ENCODE measurements at places on chromosomes 7 and 10. TPM values are rescaled to one million over a fixed set of nuclear protein-coding genes. Genes with fewer than 3 reads are reported as not detected.

DNA sequence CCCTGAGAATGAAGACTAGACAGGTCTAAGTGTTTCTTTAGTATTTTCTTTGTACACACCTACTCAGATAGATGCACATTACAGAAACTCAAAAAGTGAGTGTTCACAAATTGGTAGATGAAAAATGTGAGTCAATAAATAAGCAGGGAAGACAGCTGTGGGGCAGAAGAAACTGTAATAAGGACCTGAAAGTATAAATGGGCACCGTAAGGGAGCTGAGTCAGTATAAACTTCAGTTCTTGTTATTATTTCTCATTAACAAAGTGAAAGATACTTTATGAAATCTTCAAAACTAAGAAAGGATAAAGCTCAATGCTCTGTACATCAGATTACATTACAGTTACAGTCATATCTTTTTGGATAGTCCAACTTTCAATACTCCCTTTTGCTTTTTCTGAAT lies 2.5 kb downstream of the MTPN start:
- no peak for DNase-seq

GRCh38 chr10:77784856-77785255 lies 141.7 kb downstream of the DLG5 start:
- DNase-seq = no peak

DNA sequence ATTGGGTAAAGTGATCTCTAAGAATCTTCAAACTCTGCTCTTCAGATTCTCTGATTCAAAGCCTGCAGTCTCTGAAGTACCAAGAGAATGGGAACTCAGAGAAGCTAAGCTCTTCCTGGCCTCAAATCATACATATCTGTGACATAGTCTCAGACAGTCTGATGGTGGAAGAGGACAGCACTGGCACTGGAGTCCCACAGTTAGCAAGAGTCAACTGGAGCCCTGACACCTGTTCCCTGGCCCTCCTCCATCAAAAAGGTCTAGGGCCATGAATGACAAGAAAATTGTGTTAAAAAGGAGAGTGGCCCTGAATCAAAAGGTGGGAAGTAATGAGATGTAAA lies 37.7 kb downstream of the PRSS2 start:
- DNase-seq = no peak

DNA sequence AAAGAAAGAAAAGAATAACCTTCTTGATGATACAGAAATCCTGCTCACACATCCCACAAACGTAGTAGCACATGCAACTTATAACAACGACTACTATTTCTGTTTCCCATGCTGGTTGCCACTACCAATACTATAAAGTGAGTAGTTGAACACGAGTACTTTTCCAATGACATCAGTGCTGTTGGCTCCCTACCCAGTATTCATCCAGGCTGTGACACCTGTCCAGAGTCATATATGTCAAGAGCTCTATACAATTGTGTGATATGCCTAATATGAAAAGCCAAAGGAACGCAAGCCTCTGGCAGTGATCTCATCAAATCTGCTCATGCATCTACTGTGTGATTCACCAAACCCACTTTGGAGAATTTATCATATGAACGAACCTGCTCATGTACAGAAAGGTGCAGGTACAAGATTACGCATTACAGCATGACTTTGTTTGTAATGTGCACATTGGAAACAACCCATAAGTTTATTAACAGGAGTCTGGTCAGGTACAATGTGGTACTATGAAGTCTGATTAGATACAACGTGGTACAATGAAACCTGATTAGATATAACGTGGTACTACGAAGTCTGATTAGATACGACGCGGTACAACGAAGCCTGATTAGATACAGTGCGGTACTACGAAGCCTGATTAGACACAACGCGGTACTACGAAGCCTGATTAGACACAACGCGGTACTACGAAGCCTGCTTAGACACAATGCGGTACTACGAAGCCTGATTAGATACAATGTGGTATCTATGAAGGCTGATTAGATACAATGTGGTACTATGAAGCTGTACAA lies 5.8 kb upstream of the ITIH5 start:
- no peak for DNase-seq

The TSPAN15 gene
- 37.1 TPM for polyA plus RNA-seq

The OR13A1 gene
- not detected for polyA plus RNA-seq

GRCh38 chr7:95578299-95578855 lies 17.9 kb downstream of the PDK4 start:
- no peak for DNase-seq

The UBE2D4 gene
- polyA plus RNA-seq = 20.0 TPM

The CLEC2L gene
- 0.38 TPM for polyA plus RNA-seq

DNA sequence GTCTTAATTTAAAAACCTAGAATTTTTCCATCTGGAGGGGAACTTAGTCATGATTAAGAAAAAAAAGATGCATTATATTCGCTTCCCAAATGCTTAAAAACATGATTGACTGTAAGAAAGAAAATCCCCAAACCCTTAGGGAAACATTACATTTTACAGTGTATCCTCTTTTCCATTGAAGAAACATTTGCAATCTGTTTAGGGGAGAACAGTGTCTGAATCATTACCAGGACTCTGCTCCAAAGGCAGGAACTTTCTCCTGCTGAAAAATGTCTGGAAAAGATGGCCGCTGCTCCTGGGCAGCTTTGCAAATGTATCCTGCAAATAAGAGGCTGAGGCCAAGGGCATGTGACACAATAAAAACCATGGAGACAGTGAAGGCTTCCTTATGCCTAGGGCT lies 173.7 kb downstream of the BUB3 start:
- no peak for DNase-seq

- DNase-seq = no peak
These were observed 31.4 kb downstream of the SVIL start for GRCh38 chr10:29603223-29603896.

GRCh38 chr10:11165591-11166543 lies 148.2 kb downstream of the CELF2 start:
- no peak for DNase-seq

The COL17A1 gene
- polyA plus RNA-seq = 0.61 TPM

DNA sequence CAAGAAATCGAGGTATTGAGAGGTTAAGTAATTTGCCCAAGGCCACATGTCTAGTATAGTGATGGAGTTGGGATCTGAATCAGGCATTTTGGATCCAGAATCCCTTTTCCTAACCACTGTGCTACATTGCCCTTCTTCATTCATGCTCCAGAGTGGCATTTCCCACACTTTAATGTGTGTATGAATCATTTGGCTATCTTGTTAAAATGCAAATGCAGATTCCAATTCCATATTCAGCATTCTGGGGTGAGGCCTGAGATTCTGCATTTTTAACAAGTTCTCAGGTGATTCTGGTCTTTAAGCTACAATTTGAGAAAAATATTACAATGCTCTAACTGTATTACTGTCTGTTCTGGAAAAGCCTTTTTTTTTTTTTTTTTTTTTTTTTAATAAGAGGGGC lies 631.3 kb downstream of the PHTF2 start:
- DNase-seq = no peak

The BRI3 gene
- polyA plus RNA-seq = 105 TPM

The HABP2 gene
- polyA plus RNA-seq = 0.63 TPM

DNA sequence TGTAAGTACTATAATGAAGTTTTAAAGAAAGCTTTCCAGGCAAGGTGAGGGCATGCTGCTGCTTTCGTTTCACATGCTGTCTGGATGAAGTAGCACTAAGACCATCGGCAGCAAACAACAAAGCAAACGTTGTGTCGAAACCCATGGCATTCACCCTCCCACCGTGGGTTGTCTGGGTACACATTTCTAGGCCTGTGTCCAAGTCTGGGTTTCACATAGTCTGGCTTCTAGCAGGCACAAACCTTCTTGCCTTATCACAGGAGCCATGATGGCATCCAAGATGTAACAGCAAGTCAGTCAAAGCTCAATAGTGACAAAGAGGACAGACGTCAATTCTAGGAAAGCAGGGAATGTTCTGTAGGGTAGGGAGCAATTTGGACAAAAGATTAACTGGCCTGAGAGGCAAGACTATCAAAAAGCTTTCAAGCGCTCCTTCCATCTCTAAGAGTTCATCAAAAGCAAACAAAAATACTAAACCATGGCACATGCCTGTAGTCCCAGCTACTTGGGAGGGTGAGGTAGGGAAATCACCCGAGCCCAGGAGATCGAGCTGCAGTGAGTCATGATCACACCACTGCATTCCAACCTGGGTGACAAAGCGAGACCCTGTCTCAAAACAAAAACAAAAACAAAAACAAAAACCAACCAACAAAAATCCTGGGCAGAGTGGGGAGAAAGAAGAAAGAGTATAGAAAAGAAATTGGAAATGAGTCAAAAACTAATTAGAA lies 42.7 kb downstream of the PAXIP1 start:
- no peak for DNase-seq

The FMC1 gene
- polyA plus RNA-seq = 15.0 TPM

GRCh38 chr7:3143869-3144775 lies 100.5 kb upstream of the CARD11 start:
- no peak for DNase-seq

The ITPRID1 gene
- polyA plus RNA-seq = 0.07 TPM

GRCh38 chr10:113520261-113520660 lies 32.6 kb upstream of the HABP2 start:
- no peak for DNase-seq

DNA sequence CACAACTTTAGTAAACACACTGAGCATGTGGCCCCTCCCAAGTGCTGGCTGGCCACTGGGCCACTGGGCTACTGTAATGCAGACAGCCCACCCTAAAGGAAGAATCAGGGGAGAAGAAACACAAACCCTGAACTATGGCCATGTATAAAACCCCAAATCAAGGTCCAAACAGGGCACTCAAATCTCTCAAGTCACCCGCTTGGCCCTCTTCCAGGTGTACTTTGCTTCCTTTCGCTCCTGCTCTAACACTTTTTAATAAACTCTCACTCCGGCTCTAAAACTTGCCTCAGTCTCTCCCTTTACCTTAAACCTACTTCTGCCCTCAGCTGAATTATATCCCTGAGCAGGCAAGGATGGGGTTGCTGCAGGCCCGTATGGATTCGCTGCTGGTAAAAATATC lies 72.6 kb downstream of the TPK1 start:
- DNase-seq = no peak

DNA sequence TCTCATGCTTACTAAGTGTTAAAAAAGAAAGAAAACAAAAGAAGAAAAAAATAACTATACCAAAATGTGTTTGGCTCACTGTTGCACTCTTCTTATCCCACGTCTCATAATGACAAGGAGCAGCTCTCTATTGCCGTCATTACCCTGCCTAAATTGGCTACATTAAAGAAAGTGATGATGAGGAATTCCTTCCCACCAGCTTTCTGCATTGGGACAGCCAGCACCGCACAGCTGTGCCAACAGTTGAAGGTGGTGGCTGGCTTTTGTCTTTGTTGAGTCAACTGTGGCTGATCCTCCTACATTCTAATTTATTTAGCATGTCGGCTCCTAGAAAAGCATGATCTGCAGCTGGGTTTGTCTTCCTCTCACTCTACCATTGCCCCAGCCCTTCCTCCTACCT lies 751.8 kb downstream of the KCNMA1 start:
- no peak for DNase-seq

The FBH1 gene
- polyA plus RNA-seq = 82.8 TPM

The ST8SIA6 gene
- 7.7 TPM for polyA plus RNA-seq

- DNase-seq = no peak
These were observed 47.6 kb downstream of the SMURF1 start for GRCh38 chr7:99096124-99096887.

GRCh38 chr7:122717356-122718089 lies 14.8 kb upstream of the RNF148 start:
- DNase-seq = no peak

GRCh38 chr7:129642871-129643549 lies 31.5 kb downstream of the NRF1 start:
- no peak for DNase-seq

The RINT1 gene
- polyA plus RNA-seq = 28.3 TPM

The CBLL1 gene
- 29.7 TPM for polyA plus RNA-seq

- no peak for DNase-seq
These were observed 33.2 kb upstream of the CUBN start for GRCh38 chr10:17162828-17163227.

The ELFN1 gene
- polyA plus RNA-seq = 2.5 TPM

GRCh38 chr10:132826524-132827422 lies 40.8 kb upstream of the NKX6-2 start:
- peak; percentile 62 for DNase-seq

DNA sequence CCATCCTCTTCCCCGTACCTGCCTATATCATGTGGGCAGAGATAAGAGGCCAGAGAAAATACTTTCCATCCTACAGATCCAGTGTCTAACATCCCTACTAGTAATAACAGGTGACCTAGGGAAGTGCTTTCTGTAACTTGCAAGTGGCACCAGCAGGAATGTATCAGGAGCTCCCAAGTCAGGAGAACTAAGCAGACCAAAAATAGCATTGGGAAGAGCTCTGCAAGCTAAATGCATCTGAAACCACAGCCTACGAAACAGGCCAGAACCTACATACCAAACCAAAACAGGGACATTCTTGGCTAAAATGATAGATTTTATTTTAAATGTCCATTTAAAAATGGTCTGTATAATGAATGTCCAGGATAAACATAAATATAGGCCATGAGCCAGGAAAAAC lies 680.8 kb downstream of the PHTF2 start:
- DNase-seq = no peak

The LIPM gene
- not detected for polyA plus RNA-seq

DNA sequence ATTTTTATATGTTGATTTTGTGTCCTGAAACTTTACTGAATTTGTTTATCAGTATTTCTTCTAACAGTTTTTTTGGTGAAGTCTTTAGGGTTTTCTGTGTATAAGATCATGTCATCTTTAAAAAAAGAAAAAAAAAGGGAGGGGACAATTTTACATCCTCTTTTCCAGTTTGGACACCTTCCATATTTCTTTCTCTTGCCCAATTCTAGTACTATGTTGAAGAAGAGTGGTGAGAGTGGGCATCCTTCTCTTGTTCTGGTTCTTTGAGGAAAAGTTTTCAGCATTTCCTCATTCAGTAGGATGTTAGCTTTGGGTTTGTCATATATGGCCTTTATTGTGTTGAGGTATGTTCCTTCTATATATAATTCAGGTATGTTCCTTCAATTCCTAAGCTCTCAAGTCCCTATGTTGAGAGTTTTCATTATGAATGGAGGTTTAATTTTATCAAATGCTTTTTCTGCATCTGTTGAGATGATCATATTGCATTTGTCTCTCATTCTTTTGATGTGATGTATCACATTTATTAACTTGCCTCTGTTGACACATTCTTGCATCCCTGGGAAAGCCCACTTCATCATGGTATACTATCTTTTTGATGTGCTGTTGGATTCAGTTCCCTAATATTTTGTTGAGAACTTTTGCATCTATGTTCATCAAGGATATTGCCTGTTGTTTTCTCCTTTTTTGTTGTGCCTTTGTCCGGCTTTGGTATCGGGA lies 12.1 kb downstream of the TAS2R40 start:
- DNase-seq = no peak

The GALNT11 gene
- 59.3 TPM for polyA plus RNA-seq

GRCh38 chr10:118698421-118698820 lies 56.3 kb downstream of the CACUL1 start:
- no peak for DNase-seq

- no peak for DNase-seq
These were observed 77.1 kb downstream of the MPLKIP start for GRCh38 chr7:40057292-40057691.

Measured in left lung (tissue), 14 donors.